Stimulated activated CD4-positive, alpha-beta T cell treated with anti-CD3 and anti-CD28 coated beads, Interleukin-12 subunit alpha, Interleukin-12 subunit beta, amount 100 ng/mL, for 24 hours (primary cell): ENCODE measurements at places on chromosomes 2 and 18.

DNA sequence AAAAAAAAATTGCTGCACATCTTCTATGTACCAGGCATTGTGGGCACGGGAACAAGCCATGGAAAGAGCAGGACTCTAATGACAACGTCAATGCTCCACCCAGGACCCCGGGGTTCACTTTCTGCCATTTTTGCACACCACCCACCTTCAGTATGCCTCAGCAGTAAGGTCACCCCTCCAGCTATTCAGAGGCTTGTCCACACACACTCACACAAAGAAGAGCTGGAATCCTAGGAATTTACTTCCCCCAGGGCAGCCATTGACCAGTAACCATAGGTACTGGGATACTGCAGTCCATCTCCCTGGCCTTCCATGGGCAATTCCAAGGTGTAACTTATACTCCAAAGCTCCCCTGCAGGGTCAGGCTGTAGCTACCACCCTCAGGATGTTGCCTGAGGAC is 170.8 kb downstream of the SUCLG1 start:
- DNase-seq: no peak

- DNase-seq: no peak
These were observed 1.1 kb upstream of the MTA3 start for GRCh38 chr2:42567364-42567763.

- no peak for DNase-seq
These were observed 28.0 kb downstream of the STEAP3 start for GRCh38 chr2:119251652-119252051.

DNA sequence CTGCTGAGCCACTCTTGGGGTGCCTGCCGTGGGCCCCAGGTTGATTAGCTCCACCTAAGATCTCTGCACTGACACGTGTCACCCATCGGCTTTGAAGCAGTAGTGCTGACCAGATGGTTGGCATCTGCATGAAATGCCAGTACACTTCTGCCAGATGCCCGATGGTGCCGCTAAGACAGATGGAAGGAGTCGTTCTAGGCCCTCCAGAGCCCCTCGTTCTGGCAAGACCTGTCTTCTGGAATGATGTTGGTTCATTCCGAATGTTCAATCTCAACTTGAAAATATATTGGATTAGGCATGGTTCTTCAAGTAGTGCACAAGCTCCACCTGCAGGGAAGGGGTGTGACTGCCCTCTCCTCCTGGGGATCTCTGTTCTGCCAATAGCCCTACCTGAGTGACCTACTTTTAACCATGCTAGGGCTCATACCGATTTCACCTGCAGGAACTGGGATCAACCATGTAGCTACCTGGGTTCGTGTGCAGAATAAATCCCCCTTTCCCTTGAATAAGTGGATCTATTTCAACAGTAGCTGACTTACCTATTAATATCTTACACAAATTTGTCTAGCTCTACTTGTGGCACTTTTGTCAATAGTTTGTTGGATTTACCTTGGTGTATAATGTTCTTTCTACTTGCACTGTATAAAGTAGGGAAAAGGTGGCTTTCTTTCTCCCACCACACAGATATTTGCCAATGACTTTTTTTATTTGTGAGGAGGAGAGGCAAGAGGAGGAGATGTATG is 342.6 kb downstream of the CTNNA2 start:
- DNase-seq: no peak

DNA sequence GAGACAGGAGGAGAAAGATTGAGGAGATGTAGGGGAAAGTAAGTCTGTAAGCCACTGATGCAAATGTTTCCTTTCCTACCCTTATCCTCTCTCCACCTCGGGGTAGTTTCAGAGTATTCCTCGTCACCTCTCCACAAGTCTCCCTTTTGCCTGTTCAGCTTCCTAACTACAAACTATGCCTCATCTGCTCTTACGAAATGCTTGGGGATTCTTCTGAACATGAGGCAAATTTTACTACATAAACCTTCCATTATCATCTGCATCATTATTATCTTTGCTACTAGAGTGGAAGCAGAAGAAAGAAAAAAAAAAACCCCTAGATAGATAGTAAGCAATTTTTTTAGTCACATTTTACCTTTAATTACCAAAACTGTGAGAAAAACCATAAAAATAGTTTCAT is 43.1 kb upstream of the CWC22 start:
- no peak for DNase-seq

GRCh38 chr2:174748948-174749347 is 15.3 kb downstream of the CHRNA1 start:
- peak; percentile 72 for DNase-seq

DNA sequence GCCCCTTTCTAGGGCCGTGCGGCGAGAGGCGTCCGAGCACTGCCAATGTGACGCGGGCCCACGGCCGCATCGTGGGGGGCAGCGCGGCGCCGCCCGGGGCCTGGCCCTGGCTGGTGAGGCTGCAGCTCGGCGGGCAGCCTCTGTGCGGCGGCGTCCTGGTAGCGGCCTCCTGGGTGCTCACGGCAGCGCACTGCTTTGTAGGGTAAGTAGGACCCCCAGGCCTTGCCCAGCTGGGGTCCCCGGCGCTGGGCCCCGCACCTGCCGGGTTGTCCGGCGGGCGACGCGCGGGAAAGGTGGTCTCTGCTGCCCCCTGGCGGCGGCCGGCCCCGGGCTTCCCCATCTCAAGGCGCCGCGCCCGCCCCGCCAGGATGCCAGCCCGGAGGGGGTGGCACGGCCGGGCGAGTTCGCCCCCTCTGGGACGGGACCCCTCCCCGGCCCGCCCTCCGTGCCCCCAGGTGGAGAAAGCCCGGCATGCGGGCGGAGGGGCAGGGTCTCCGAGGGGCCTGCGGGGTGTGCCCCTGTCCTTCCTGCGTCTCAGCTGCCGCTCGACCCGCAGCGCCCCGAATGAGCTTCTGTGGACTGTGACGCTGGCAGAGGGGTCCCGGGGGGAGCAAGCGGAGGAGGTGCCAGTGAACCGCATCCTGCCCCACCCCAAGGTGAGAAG is 1.9 kb downstream of the PRSS56 start:
- peak; percentile 31 for DNase-seq

DNA sequence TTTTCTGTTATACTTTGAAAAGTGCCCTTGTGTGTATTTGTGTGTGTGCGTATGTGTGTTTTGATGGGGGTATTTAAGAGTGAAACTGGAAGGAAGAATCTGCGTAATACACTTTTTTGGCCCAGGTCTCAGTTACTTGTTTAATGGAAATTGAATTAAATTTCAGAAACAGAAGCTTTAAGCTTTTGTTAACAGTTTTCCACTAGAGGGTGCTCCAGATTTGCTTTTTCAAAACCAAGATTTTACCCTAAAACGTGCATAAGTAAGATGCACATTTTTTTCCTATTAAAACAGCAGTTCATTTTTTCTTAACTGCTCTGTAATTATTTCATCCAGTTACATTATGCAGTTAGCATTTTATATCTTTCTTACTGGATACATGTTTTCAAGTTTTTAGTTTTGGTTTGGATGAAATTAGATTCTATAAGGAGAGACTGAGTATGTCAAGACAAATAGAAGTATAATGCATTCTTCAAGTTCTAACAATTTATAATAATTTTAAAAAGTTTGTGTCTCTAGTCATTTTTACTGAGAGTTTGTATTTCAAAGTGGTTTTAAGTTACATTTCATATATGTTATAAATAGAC is 97.2 kb downstream of the PIK3C3 start:
- no peak for DNase-seq

GRCh38 chr2:239343946-239344856 is 56.6 kb downstream of the HDAC4 start:
- DNase-seq: no peak
